ENCODE measurements at places on chromosomes 3 and 15. TPM values are rescaled to one million over a fixed set of nuclear protein-coding genes. Genes with fewer than 3 reads are reported as not detected.

SMAD3 gene
- total RNA-seq: 79.8 TPM

HCLS1 gene
- total RNA-seq: 277 TPM

C2CD4B gene
- 1.3 TPM for total RNA-seq

TRH gene
- total RNA-seq: not detected

ELL3 gene
- total RNA-seq: 0.97 TPM

TM4SF18 gene
- total RNA-seq: not detected

TMEM266 gene
- total RNA-seq: not detected

- no peak for DNase-seq
Observed at GRCh38 chr15:57943171-57943570, 122.3 kb downstream of the ALDH1A2 start.

DNA sequence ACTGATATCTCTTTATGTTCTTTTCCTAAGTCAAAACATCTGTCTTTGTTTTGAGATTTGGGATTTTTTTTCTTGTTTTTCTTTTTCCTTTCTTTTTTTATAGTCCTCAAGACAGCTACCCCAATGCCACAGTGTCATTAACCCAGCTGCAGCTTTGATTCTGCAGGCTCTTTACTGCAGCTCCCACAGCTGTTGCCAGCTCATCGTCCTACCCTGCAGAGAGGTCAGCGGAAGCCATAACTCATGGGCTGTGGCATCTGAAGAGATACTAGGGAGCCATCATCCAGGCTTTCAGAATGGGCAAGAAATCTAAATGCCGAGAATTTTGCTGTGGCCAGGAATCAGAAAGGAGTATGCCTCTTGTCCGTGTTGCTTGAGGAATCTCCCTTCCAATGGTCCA is 44.3 kb upstream of the SLC24A5 start:
- DNase-seq: no peak

GRCh38 chr3:146638718-146639117 is 33.6 kb upstream of the PLSCR5 start:
- DNase-seq: no peak

DNA sequence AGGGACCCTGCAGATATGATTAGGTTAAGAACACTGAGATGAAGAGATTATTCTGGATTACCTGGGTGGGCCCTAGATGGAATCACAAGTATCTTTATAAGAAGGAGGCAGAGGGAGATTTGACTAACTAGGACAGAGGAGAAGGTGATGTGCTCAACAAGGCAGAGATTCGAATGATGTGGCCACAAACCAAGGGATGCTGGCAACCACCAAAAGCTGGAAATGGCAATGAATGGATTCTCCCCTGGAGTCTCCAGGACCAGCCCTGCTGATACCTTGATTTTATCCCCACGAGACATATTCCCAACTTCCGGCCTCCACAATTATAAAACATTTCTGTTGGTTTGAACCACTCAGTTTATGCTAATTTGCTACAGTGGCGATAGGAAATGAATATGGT is 42.9 kb downstream of the RGMA start:
- DNase-seq: no peak

GRCh38 chr3:194688946-194689345 is 3.3 kb downstream of the FAM43A start:
- DNase-seq: no peak

GRCh38 chr3:126467611-126467955 is 8.1 kb downstream of the ZXDC start:
- no peak for DNase-seq

DNA sequence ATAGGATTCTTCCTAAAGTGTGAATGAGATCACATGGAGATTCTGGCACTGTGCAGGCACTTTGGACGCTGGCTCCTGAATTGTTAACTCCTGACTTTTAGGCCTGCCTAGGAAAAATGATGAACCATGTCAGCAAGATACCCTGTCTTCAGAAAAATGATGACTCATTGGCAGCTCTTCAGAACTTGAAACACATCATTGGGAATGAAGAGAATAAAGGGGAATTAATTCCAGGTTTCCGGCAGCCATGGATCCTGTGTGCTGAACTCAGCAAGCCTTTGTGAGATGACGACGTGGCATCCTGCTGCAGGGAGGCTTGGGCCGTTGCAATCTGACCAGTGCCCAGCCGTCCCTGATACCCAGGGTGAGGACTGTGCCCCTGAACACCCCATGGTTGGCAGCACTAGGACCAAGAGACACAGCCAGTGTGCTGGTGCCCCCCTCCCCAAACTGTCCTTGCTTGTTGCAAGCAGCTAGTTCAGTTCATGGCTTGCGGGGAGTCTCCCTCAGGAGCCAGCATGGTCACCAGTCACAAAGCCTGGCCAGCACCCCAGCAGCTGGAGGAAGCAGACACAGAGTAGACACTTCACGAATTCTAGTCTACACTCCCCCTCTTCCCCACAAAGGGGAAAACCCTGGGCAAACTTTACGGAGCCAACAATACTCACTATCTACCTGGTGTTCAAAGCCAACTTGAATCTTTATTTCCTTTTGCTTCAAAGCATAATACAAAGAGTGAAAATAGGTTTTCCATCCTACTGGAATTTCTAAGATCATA is 7.8 kb upstream of the LIPC start:
- no peak for DNase-seq

GRCh38 chr3:150450916-150451315 is 42.8 kb downstream of the TSC22D2 start:
- no peak for DNase-seq

DNA sequence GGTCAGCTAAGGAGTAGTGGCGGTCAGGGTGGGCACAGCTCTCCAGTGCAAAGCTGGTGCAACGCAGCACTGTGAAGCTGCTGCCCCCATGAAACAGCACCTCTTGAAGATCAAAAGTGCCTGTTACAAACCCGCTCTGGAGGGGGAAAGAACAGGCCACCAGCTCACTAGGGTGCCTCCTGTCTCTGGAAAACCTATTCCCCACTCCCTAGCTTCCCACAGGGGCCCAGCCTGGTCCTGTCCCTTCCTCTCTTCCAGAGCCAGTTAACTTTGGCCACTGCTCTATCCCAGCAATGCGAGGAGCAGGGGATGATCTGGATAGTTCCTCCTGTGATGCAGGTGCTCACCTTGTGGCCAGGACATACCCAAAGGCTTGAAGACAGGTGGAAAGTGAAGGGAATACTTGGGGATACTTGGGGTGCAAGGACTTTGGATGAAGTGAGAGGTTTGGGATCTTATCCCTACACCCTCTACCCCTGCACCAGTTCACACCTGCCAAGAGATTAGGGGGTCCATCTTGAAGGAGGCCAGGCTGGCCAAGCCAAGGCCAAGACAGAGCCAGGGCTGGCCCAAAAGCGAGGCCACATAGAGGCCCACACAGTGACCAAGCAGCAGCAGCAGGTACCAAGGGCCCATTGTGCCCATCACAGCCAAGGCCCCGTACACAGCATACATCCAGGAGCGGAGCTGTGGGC is 4.2 kb downstream of the HHATL start:
- no peak for DNase-seq

DNA sequence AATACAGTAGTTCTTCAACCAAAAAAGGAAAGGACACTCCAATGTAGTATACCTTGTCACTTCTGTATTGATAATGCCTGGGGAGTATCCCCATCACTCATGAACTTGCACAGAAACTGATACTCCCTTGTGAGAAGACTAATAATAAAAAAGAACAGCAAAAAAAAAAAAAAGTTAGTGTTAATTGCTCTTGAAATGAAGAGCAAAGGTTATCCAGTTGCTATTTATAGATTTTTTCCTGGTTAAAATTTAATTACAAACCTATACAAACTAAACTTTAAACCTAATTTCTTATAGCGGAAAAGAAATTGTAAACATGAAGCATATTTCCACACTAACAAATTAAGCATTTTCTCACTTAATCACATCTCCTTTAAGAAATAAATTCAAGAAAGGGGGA is 6.7 kb downstream of the PLOD2 start:
- no peak for DNase-seq

GRCh38 chr15:68379058-68379758 is 52.8 kb downstream of the ITGA11 start:
- no peak for DNase-seq

DNA sequence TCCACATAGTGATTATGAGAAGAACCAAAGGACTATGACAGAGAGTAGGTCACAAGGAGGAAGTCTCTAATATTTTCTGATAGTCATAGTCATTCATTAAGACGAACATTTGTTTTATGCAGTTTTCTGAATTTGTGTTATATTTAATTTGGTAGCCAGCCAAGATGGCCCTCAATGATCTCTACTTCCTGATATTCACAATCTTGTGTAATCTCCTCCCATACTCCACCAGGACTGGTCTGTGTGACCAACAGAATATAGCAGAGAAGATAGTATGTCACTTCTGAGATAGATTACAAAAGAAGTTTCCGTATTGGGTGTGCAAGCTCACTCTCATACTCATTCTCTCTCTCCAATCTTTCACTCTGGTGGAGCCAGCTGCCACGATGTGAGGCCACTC is 30.8 kb downstream of the HLTF start:
- DNase-seq: no peak

GRCh38 chr15:93072411-93073394 is 16.3 kb downstream of the RGMA start:
- DNase-seq: no peak

- no peak for DNase-seq
Observed at GRCh38 chr3:52783211-52783555, 5.8 kb downstream of the ITIH1 start.

GRCh38 chr3:85567071-85567676 is 608.4 kb downstream of the CADM2 start:
- no peak for DNase-seq

- no peak for DNase-seq
Observed at GRCh38 chr3:58672451-58672850, 5.9 kb upstream of the FAM3D start.

GRCh38 chr3:76943058-76943457 is 96.8 kb upstream of the ROBO2 start:
- DNase-seq: no peak

GRCh38 chr3:8625991-8626390 is 18.6 kb downstream of the SSUH2 start:
- DNase-seq: no peak

GRCh38 chr15:31267161-31268107 is 59.2 kb upstream of the KLF13 start:
- no peak for DNase-seq

- DNase-seq: no peak
Observed at GRCh38 chr15:81492969-81493645, 119.1 kb upstream of the TMC3 start.

GRCh38 chr3:127588806-127589577 is 1.5 kb downstream of the TPRA1 start:
- DNase-seq: no peak

- no peak for DNase-seq
Observed at GRCh38 chr15:29348336-29348914, 78.8 kb upstream of the NSMCE3 start.

- DNase-seq: no peak
Observed at GRCh38 chr3:183375787-183376186, 52.6 kb downstream of the MCF2L2 start.
